CD4-positive, alpha-beta memory T cell (primary cell): ENCODE measurements at places on chromosomes 1 and 21. TPM values are rescaled to one million over a fixed set of nuclear protein-coding genes. Genes with fewer than 3 reads are reported as not detected.
A peak's percentile ranks its signal among the peaks of the same experiment; 100 is the strongest.

- H3K36me3 ChIP-seq = peaks cover 55% of the 10 kb centered on the region
- H3K27me3 ChIP-seq = no peaks in the 10 kb centered on the region
- no peak overlapping the region for H3K27ac ChIP-seq
- peaks cover 17% of the 10 kb centered on the region for H3K4me1 ChIP-seq
- no peak for DNase-seq
Observed at GRCh38 chr21:42446531-42446930, 42.8 kb downstream of the UBASH3A start.

VWA5B1 gene
- not detected for polyA plus RNA-seq

PDPN gene
- not detected for polyA plus RNA-seq

GRCh38 chr1:66351913-66352312, 182.0 kb upstream of the SGIP1 start:
- H3K27me3 ChIP-seq = no peaks in the 10 kb centered on the region
- DNase-seq = peak; percentile 77
- peak overlapping the region; percentile 70 for H3K27ac ChIP-seq
- H3K36me3 ChIP-seq = peaks cover 5% of the 10 kb centered on the region

LIPI gene
- polyA plus RNA-seq = not detected

CBR3 gene
- polyA plus RNA-seq = 24.9 TPM

DNA sequence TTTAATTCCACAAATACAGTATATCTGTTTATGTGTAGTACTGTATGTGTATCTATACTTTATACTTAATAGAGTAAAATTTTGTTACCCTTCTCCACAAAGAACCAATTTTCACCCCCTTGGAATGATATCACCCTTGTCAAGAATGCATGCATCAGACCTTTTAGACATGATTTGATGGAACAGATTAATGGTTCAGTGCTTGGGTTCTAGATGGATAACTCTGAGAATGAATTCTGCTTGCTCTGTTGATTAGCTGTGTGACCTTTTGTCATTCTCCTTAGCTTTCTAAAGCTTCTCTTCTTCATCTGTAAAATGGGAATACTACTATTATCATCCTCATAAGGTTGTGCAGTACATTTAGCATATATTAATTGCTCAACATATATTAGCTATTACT, 105.1 kb downstream of the NEK7 start:
- no peak overlapping the region for H3K27ac ChIP-seq
- no peak for DNase-seq
- no peaks in the 10 kb centered on the region for H3K27me3 ChIP-seq
- H3K36me3 ChIP-seq = no peaks in the 10 kb centered on the region

CYP4X1 gene
- not detected for polyA plus RNA-seq

GRCh38 chr1:157105988-157106812, 6.6 kb upstream of the ETV3L start:
- H3K27ac ChIP-seq = no peak overlapping the region
- H3K4me1 ChIP-seq = no peaks in the 10 kb centered on the region
- DNase-seq = no peak
- no peak overlapping the region for H3K4me3 ChIP-seq
- no peaks in the 10 kb centered on the region for H3K36me3 ChIP-seq

TMIGD3 gene
- not detected for polyA plus RNA-seq

GRCh38 chr1:186059311-186059710, 315.7 kb downstream of the TPR start:
- no peaks in the 10 kb centered on the region for H3K4me1 ChIP-seq
- H3K36me3 ChIP-seq = no peaks in the 10 kb centered on the region
- no peak overlapping the region for H3K4me3 ChIP-seq
- H3K27me3 ChIP-seq = no peaks in the 10 kb centered on the region
- no peak overlapping the region for H3K27ac ChIP-seq

SAMSN1 gene
- 56.3 TPM for polyA plus RNA-seq

ALX3 gene
- not detected for polyA plus RNA-seq

CAMK2N1 gene
- polyA plus RNA-seq = 0.84 TPM

AGO4 gene
- polyA plus RNA-seq = 3.6 TPM

RXFP4 gene
- 0.91 TPM for polyA plus RNA-seq

- H3K27me3 ChIP-seq = no peaks in the 10 kb centered on the region
- H3K4me3 ChIP-seq = peak overlapping the region; percentile 65
- peak overlapping the region; percentile 71 for H3K27ac ChIP-seq
- H3K4me1 ChIP-seq = peaks cover 65% of the 10 kb centered on the region
- no peaks in the 10 kb centered on the region for H3K36me3 ChIP-seq
Observed at GRCh38 chr1:145962157-145963102, 1.9 kb downstream of the ANKRD34A start.

RHOU gene
- 0.29 TPM for polyA plus RNA-seq

IGSF3 gene
- not detected for polyA plus RNA-seq

DNA sequence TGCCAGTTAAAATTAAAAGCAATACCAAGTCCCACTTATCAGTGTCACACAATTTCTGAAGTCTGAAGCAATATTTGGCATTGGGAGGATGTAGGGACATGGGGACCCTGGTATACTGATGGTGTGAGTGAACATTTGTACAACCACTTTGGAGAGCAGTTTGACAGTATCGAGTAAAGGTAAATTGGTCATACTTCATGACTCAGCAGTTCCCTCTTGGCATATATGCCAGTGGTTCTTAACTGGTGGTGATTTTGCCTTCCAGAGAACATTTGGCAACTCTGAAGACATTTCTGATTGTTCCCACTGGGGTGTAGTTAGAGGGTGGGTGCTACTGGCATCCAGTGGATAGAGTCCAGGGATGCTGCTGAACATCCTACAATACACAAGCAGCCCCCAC, 19.7 kb downstream of the FMOD start:
- DNase-seq = no peak
- no peak overlapping the region for H3K27ac ChIP-seq
- H3K36me3 ChIP-seq = no peaks in the 10 kb centered on the region
- H3K27me3 ChIP-seq = no peaks in the 10 kb centered on the region

- H3K4me3 ChIP-seq = no peak overlapping the region
- DNase-seq = no peak
- H3K27ac ChIP-seq = no peak overlapping the region
- H3K36me3 ChIP-seq = no peaks in the 10 kb centered on the region
- peaks cover 10% of the 10 kb centered on the region for H3K4me1 ChIP-seq
- no peaks in the 10 kb centered on the region for H3K27me3 ChIP-seq
Observed at GRCh38 chr1:61253912-61254633, 171.7 kb downstream of the NFIA start.

GRCh38 chr21:25528515-25528914, 78.8 kb downstream of the MRPL39 start:
- no peaks in the 10 kb centered on the region for H3K27me3 ChIP-seq
- no peak overlapping the region for H3K27ac ChIP-seq
- H3K36me3 ChIP-seq = no peaks in the 10 kb centered on the region
- DNase-seq = no peak
- H3K4me3 ChIP-seq = no peak overlapping the region

GBP2 gene
- polyA plus RNA-seq = 127 TPM

- H3K27ac ChIP-seq = no peak overlapping the region
- no peaks in the 10 kb centered on the region for H3K27me3 ChIP-seq
- H3K4me1 ChIP-seq = no peaks in the 10 kb centered on the region
- H3K4me3 ChIP-seq = no peak overlapping the region
- H3K36me3 ChIP-seq = no peaks in the 10 kb centered on the region
Observed at GRCh38 chr1:209341146-209341545, 242.4 kb upstream of the CAMK1G start.

DNA sequence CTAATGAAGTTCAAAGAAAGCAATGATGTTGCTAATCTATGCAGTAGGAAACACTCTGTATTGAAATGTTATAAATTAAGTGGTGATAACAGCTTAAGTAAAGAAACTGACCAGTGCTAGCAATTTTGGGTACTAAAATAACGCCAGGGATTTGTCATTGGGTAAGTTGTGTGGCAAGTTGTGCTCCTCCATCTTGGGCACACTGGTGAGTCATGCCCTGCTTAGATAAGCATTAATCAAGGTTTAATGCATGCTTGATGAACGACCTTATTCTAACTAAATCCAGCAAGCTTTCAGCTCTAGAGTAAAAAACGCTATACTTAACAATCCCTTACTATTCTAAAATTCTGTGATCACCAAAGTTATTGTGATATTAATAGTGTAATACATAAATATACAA, 25.2 kb downstream of the VAMP4 start:
- no peaks in the 10 kb centered on the region for H3K4me1 ChIP-seq
- peaks cover 17% of the 10 kb centered on the region for H3K36me3 ChIP-seq
- H3K4me3 ChIP-seq = no peak overlapping the region
- no peaks in the 10 kb centered on the region for H3K27me3 ChIP-seq
- DNase-seq = no peak
- H3K27ac ChIP-seq = no peak overlapping the region

DNA sequence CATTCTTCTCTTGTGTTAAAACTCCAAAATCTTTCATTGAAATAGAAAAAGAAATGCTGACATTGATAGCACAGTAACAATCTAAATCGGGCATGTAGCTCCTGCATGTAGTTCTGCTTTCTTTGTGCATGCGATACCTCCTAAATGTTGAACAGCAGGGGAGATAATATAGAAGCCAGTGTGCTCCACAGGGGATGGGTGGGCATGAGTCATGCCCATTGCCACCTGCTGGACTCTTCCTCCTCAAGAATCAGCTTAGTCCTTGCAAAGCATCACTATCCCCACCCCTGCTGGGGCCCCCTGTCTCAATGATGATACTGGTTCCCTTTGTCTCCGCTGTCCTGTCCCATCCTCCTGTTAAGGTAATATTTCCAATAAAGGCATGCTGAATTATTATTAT, 203.0 kb downstream of the RWDD3 start:
- no peak for DNase-seq
- no peaks in the 10 kb centered on the region for H3K27me3 ChIP-seq
- H3K36me3 ChIP-seq = no peaks in the 10 kb centered on the region

DNA sequence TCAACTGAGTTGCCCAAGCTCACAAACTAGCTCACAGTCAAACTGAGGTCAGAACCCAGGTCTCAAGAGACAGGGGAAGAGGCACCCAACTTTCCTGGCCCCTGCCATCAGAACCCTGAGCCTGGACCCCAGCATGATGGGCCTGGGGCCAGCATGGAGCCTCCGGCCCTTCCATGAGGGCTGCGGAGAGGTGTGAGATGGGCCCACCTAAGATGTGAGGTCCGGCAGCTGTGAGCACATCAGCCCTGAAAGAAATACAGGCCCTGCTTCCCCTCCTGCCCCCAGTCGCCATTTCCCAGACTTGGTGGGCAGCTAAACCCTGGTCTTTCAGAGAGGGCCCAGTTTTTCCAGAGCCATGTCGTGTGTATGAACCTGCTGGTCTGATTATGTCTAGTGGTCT, 30.6 kb downstream of the QSOX1 start:
- DNase-seq = no peak
- no peak overlapping the region for H3K27ac ChIP-seq
- H3K4me3 ChIP-seq = no peak overlapping the region
- peaks cover 13% of the 10 kb centered on the region for H3K36me3 ChIP-seq
- H3K27me3 ChIP-seq = no peaks in the 10 kb centered on the region

SPRR2G gene
- not detected for polyA plus RNA-seq

KRTAP19-1 gene
- polyA plus RNA-seq = not detected

- no peaks in the 10 kb centered on the region for H3K36me3 ChIP-seq
- no peak overlapping the region for H3K27ac ChIP-seq
- H3K4me3 ChIP-seq = no peak overlapping the region
- H3K27me3 ChIP-seq = no peaks in the 10 kb centered on the region
Observed at GRCh38 chr1:119069682-119070081, 70.8 kb downstream of the WARS2 start.

DNA sequence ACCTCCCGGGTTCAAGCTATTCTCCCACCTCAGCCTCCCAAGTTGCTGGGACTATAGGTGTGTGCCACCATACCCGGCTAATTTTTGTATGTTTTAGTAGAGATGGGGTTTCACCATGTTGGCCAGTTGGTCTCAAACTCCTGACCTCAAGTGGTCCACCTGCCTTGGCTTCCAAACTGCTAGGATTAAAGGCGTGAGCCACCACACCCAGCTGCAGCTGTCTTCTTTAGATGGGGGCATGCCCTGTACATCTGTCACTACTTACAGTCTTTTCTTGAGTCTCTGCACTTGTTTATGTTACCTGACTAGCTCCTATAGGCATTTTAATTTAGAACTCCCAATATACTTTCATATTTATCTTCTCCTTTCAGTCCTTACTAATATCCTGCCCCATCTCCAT, 64.2 kb downstream of the SELENOF start:
- H3K4me3 ChIP-seq = no peak overlapping the region
- no peak overlapping the region for H3K27ac ChIP-seq
- no peaks in the 10 kb centered on the region for H3K36me3 ChIP-seq

- no peaks in the 10 kb centered on the region for H3K36me3 ChIP-seq
- no peak overlapping the region for H3K27ac ChIP-seq
- peaks cover 22% of the 10 kb centered on the region for H3K4me1 ChIP-seq
- no peak overlapping the region for H3K4me3 ChIP-seq
- no peak for DNase-seq
Observed at GRCh38 chr1:23370709-23371584, 1.3 kb upstream of the ZNF436 start.

ZMYND12 gene
- polyA plus RNA-seq = 3.2 TPM

- H3K27me3 ChIP-seq = no peaks in the 10 kb centered on the region
- no peaks in the 10 kb centered on the region for H3K36me3 ChIP-seq
- DNase-seq = peak; percentile 36
Observed at GRCh38 chr1:101178688-101179491, 57.9 kb upstream of the S1PR1 start.

- no peaks in the 10 kb centered on the region for H3K36me3 ChIP-seq
- H3K27ac ChIP-seq = no peak overlapping the region
- H3K4me3 ChIP-seq = no peak overlapping the region
- DNase-seq = no peak
- no peaks in the 10 kb centered on the region for H3K27me3 ChIP-seq
Observed at GRCh38 chr1:188871164-188871563, 1606.5 kb downstream of the BRINP3 start.

EPHA2 gene
- not detected for polyA plus RNA-seq

CLDN17 gene
- not detected for polyA plus RNA-seq

SLC50A1 gene
- polyA plus RNA-seq = 50.3 TPM

MXRA8 gene
- polyA plus RNA-seq = not detected

SLC45A1 gene
- 0.52 TPM for polyA plus RNA-seq

TMEM61 gene
- not detected for polyA plus RNA-seq

GRCh38 chr1:43305461-43305860, 4.7 kb downstream of the TIE1 start:
- no peak overlapping the region for H3K4me3 ChIP-seq
- H3K36me3 ChIP-seq = no peaks in the 10 kb centered on the region
- no peak for DNase-seq
- H3K27ac ChIP-seq = no peak overlapping the region

COA7 gene
- polyA plus RNA-seq = 2.3 TPM

DNA sequence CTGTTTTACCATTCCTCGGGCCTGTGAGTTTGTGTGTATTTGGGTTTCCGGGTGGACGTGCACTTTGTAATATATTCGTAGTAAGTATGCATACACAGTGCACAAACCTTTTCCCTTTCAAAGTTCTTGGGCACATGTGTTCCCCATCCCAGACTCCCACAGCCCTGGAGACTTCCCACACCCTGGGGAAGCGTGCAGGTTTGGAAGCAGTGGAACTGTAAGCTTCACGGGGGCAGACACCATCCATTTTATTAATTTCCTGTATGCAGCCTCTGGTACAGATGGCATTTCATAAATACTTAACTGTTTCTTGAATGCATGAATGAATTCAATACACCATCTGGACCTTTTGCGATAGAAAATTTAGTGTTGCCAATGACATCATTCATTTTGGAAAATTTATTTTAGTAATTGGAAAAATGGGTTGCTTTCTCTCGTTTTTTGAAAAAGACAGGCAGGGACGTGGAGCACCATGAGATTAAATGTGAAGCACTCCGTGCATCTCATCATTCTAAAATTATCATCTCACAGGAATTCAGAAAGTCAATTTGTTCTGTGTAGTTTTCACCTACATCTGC, 10.8 kb downstream of the ETS2 start:
- no peaks in the 10 kb centered on the region for H3K4me1 ChIP-seq
- no peak overlapping the region for H3K27ac ChIP-seq
- no peak overlapping the region for H3K4me3 ChIP-seq
- peaks cover 70% of the 10 kb centered on the region for H3K36me3 ChIP-seq

GRCh38 chr1:206911064-206911663, 10.6 kb downstream of the FCMR start:
- peak; percentile 55 for DNase-seq
- no peaks in the 10 kb centered on the region for H3K27me3 ChIP-seq
- H3K36me3 ChIP-seq = peaks cover 59% of the 10 kb centered on the region
- H3K27ac ChIP-seq = no peak overlapping the region
- H3K4me1 ChIP-seq = peaks cover 97% of the 10 kb centered on the region
- no peak overlapping the region for H3K4me3 ChIP-seq
